IMR-90 (cell line): ENCODE measurements at places on chromosomes 4 and X. TPM values are rescaled to one million over a fixed set of nuclear protein-coding genes. Genes with fewer than 3 reads are reported as not detected.

SPANXC gene
- not detected in 2 replicates for total RNA-seq

TBC1D9 gene
- 15.2 and 16.9 TPM in 2 replicates for total RNA-seq

CHRDL1 gene
- total RNA-seq: 0.28 and 0.36 TPM in 2 replicates

TCEAL5 gene
- not detected in 2 replicates for total RNA-seq

FABP2 gene
- total RNA-seq: not detected in 2 replicates
